A375 (cell line): ENCODE measurements at places on chromosomes 4 and X. TPM values are rescaled to one million over a fixed set of nuclear protein-coding genes. Genes with fewer than 3 reads are reported as not detected.

ATP11C gene
- total RNA-seq, result 12.4 and 16.4 TPM in 2 replicates

GLRA3 gene
- not detected in 2 replicates for total RNA-seq

MRFAP1 gene
- total RNA-seq, result 131 and 169 TPM in 2 replicates

F8A3 gene
- total RNA-seq, result 0.53 and 2.3 TPM in 2 replicates

SSX1 gene
- total RNA-seq, result 0.72 and 2.5 TPM in 2 replicates

ATP6AP2 gene
- 38.2 and 47.0 TPM in 2 replicates for total RNA-seq
